Non-pigmented ciliary epithelial cell (primary cell): ENCODE measurements at places on chromosomes 11 and 22.

- DNase-seq = no peak
Measured at GRCh38 chr11:2672553-2673249, 27.1 kb downstream of the KCNQ1OT1 start.

GRCh38 chr11:133402551-133402950, 129.8 kb downstream of the OPCML start:
- no peak for DNase-seq

GRCh38 chr11:47147250-47147649, 29.4 kb downstream of the ARFGAP2 start:
- no peak for DNase-seq

DNA sequence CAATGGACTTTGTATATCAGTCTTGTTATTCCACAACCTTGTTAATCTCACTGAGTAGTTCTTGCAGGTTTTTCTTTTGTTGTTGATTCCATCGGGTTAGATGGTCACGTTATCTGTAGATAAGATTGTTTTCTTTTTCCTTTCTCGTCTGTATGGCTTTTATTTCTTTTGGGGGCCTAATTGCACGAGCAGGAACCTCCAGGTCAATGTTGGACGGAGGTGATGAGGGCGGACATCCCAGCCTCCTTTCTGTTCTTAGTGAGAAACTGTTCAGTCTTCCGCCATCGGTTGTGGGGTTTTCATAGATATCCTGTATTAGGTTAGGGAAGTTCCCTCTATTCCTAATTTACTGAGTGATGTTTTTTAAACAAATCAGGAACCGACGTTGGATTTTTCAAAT, 4.8 kb upstream of the PRR33 start:
- DNase-seq = no peak

DNA sequence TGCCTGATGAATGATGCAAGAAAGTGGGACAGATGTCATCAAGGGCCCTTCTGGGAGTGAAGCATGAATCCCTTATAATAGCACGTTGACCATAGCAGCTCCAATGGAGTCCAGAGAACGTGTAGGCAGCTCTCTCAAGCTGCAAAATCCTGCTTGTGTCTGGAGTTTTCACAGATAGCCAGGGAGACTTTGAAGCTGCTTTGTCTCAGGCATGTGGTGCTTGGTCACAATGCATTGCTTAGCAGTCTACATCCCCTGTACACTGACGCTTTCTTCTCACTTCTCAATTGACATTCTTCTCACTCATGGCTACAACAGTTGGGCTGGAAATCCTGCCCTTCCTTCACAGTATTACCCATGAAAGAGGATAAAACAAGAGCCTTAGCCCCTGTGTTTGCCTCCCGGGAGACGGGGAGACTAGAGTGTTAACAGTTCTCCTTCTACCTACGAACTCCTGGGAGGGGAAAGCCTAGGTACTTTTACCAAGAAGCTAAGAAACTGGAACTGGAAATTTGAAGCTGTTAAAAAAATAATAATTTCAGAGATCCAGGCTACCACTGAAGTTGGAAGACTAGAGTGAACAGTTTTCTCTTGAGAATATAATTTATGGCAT, 20.7 kb upstream of the MMP7 start:
- DNase-seq = no peak

- no peak for DNase-seq
Measured at GRCh38 chr11:67041602-67042001, 15.0 kb upstream of the RHOD start.

- DNase-seq = no peak
Measured at GRCh38 chr11:46064221-46064620, 57.0 kb downstream of the PHF21A start.

GRCh38 chr11:104572279-104572678, 326.0 kb downstream of the CASP12 start:
- no peak for DNase-seq

GRCh38 chr22:47029244-47030074, 267.0 kb downstream of the TBC1D22A start:
- DNase-seq = no peak

- no peak for DNase-seq
Measured at GRCh38 chr22:34842630-34843029, 223.3 kb upstream of the ISX start.

GRCh38 chr22:20523086-20523983, 15.9 kb downstream of the MED15 start:
- DNase-seq = no peak

DNA sequence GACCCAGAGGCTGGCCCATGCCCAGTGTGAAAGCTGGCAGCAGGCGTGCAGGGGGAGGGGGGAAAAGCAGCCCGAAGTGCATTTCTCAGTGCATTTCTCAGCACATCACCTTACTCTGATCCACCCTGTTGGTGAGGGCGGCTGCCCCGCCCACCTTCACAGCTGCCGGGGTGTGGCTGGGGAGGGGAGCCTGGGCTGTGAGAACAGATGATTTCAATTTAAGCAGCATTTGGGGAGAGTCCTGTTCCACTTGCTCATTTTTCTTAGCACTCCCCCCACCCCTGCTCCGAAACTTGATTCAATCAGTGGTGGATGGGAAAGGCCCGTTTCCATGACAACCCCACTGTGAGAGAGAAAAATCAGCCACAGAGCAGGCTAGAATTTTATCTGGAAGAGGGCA, 84.8 kb downstream of the SNX19 start:
- no peak for DNase-seq

GRCh38 chr11:130413405-130414106, 14.9 kb downstream of the ADAMTS8 start:
- DNase-seq = peak; percentile 47

GRCh38 chr11:128563942-128564641, 23.3 kb downstream of the ETS1 start:
- DNase-seq = no peak

DNA sequence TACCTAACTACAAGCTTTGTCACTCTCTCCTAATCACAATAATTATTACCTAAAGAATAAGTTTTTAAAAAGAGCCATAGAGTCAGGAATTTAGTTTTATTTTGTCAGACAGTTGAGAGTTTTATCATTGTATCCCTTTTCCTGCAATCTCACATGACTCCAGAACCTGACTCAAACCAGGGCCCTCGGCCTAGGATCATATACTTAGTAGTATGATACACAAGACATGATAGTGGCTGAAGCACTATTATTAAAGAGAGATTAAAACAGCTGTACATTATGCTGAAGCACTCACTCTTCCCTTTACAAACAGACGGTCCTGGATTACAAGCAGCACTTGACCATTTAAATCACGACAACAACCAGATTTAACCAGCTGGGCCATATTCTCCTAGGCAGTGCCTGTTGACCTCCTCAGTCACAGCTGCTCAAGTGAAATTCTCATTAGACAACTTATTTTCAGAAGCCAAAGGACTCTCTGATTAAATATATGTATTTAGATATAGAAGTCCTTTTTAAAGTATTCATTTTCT, 44.0 kb downstream of the SOX6 start:
- DNase-seq = no peak

DNA sequence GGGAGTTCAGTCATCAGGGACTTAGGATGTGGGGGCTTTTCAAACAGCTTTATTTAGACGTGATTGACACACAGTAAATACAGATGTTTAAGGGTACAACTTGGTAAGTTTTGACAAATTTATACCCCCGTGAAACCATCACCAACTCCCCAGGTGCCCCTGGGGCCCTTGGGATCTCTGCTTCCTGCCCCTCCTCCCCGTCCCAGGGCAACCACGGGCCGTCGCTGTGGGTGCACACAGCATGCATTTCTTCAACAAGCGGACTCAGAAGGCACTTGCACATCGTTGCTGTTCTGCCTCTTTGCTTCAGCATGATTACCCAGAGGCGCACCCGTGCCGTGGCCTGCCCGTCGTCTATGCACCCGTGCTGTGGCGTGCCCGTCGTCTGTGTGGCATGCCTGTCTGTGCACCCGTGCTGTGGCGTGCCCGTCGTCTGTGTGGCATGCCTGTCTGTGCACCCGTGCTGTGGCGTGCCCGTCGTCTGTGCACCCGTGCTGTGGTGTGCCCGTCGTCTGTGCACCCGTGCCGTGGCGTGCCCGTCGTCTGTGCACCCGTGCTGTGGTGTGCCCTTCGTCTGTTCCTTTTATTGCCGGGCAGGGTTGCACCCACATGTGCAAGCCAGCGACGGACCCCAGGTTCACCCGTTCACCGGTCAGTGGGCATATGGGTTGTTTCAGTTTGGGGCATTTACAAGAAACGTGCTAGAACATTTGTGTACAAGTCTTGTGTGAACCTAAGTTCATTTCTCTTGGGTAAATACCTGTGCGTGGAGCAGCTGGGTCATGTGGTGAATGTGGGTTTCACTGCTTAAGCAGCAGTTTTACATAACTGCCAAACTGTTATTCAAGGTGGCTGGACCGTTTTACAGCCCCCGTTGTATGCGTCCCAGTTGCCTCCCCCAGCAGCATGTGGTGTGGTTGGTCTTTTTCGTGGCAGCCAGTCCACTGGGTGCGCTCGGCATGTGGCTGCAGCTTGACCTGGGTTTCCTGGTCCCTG, 8.3 kb downstream of the CD81 start:
- DNase-seq = no peak

DNA sequence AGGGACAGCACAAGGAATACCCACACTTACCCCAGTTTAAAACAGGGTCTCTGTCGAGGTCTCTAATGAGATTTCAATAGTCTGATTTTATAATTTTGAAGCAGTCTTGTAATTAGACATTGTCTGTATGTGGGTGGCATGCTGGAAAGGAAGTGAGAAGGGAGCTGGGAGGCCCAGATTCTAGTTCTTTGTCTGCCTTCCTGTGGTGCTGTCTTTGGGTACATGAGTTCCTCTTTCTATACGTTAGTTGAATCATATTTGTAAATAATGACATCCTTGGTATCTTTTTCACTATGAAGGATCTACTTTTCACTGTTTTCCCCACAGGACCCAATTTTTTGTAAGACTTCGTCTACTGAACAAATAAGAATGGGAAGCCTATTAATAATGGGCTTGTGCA, 42.0 kb upstream of the TENM4 start:
- no peak for DNase-seq

GRCh38 chr11:37298173-37298572, 700.1 kb upstream of the RAG2 start:
- DNase-seq = no peak

- no peak for DNase-seq
Measured at GRCh38 chr11:37748641-37749040, 1150.6 kb upstream of the RAG2 start.

DNA sequence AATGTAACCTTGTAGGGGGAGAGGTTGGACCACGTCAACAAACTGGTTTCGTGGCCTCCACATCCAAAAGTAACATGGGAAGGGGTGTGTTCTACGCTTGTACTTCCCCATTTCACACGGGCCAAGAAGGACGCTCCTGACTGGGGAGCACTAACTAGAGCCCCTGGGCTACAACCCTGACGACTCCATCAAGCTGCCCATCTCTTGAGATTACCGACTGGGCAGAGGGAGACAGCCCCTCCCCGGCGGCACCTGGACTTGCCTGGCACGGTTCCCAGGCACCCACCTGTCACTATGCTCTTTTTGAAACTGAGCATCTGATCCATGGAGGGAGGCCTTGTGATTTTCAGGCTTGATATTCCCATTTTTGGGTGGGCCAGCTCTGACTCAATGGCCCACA, 68.5 kb downstream of the SHANK2 start:
- DNase-seq = no peak

- no peak for DNase-seq
Measured at GRCh38 chr11:111069066-111069465, 176.5 kb upstream of the POU2AF2 start.

GRCh38 chr11:132301465-132301864, 931.0 kb downstream of the NTM start:
- no peak for DNase-seq

DNA sequence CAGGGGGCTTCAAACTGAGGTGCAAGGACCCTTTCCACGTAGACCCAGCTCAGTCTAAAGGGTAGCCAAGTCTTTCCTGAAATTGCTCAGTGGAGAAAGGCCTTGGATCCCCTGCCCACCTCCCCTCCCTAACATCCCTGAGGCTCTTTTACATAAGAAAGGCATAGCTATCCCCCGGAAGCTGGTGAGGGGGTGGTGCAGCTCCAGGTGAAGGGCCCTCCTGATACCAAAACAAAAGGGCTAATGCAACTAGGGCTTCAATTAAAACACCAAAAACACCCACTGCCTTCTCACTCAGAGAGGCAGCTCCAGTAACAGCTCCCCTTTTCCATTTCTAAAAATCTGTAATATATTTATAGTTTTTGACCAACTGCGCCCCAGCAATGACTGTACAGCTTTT, 5.8 kb downstream of the SHANK2 start:
- no peak for DNase-seq

GRCh38 chr11:131302836-131303235, 67.6 kb upstream of the NTM start:
- DNase-seq = no peak
